ENCODE measurements at places on chromosomes 5 and 9.

DNA sequence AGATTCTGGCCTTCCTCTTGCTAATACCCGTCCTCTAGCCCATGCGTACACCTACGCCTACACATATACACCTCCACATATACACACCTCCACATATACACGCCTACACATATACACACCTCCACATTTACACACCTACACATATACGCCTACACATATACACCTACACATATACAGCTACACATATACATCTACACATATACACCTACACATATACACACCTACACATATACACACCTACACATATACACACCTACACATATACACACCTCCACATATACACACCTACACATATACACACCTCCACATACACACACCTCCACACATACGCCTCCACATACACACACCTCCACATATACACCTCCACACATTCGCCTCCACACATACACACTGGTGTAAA lies 27.2 kb downstream of the AK3 start:
- no peak for DNase-seq

- DNase-seq = no peak
Measured at GRCh38 chr9:29802454-29802853, 2229.2 kb upstream of the C9orf72 start.

- DNase-seq = peak; percentile 87
Measured at GRCh38 chr5:177500685-177501522, 3.5 kb upstream of the PDLIM7 start.

GRCh38 chr5:119070578-119070827 lies 384 bp upstream of the DMXL1 start:
- DNase-seq = no peak

DNA sequence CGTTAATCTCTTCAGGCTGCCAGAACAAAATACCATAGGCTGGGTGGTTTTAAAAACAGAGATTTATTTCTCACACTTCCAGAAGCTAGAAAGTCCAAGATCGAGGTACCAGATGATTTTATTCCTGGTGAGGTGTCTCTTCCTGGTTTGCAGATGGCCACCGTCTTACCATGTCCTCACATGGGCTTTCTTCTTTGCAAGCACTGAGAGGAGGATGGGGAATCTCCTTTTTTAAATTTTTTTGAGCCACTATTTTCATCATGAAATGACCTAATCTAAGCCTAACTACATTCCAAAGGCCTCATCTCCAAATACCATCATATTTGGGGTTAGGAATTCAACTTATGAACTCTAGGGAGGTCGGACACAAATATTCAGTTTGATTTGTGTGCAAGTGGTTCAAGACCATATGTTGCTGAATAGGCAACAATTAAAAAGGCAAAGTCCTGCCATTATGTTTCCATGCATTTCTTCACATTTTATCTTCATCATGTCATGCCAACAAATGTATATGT lies 371.2 kb downstream of the CDH18 start:
- no peak for DNase-seq
